Dermis blood vessel endothelial cell (primary cell): ENCODE measurements at places on chromosomes 11 and 22.

DNA sequence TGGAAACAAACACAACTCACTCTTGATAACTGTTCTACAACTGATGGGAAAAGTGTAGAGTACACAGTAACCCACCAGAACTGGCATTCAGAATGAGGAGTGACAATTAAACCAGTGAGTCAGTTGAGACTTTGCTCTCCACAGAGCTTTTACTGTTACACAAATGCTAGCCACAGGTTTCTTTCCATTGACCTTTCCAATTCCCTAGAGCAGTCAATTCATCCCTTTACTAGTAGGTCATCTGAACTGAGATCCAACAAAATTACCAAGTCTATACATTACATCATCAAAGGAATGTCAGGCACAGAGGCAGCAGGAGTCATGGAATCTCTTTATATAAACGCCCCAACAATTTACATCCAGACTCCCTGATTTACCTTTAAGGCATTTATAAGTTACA, 65.9 kb downstream of the PHF21A start:
- DNase-seq, result no peak

GRCh38 chr11:86442420-86442819, 67.7 kb downstream of the CCDC81 start:
- peak; percentile 30 for DNase-seq

DNA sequence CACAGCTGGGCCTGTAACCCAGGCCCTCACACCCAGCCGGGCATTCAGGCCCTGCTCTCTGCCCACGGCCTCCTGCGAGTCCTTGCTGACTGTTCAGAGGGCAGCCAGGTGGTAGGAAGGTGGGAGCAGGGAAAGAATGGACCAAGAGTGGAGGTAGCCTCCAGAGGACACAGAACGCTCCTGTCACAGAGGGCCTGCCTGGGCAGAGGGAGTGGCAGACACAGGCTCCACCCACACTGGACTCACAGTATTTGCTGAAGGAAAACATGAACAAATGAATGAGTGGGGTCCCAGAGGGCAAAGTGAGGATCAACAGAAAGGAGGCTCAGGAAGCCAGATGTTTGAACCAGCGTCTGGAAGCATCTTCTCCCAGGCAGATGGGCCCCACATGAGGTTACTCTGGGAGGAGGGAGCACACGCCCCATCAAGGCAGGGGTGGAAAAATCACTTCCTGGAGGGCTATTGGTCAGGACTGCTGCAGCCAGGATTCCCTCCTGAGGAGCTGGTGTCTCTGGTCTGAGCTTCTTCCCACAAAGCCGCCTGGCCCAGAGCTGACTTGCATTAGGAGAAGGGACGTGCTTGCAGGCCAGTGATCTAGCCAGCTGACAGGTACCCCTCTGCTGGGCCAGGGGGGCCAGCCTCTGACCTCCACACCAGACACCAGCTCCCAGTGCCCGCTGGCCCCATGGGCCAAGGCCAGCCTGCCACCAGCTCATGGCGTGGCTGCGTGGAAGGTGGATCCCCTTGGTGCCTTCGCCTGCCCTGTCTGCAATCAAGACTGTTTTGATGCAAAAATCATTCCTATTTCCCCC, 84.0 kb downstream of the THAP12 start:
- DNase-seq, result no peak

DNA sequence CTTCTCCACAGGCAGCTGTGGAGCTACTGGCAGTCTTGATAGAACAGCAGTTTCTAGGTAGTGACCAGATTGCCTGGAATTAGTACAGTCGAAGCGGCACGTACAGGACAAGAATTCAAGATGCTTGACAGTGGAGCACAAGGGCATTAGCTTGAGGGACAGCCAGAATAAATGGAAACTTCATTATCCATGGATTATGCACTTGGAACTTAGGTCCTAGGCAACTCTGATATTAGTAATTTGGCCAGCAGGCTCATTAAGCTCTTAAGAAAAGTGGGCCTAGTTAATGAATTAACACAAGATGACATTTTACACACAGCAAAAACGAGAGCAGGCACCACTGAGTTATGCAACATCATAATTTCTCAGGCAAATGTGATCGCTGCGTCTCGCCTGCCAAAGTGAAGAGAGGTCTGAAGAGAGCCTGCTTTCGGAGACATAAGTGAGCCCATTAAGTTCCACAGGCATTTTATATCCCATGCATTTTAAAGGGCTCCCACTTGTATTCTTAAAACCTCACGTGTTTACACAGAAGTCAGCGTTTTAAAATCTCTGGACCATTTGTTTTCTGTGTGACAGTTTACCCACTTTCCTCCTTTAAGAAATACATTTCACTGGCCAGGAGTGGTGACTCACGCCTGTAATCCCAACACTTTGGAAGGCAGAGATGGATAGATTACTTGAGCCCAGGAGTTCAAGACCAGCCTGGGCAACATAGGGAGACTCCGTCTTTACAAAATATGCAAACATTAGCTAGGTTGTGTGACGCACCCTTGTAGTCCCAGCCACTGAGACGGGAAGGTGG, 66.2 kb downstream of the COMMD9 start:
- DNase-seq, result no peak

GRCh38 chr11:2837096-2837601, 48.4 kb downstream of the CDKN1C start:
- DNase-seq, result no peak

- no peak for DNase-seq
These were observed 1191.9 kb downstream of the BRD1 start for GRCh38 chr22:48635816-48636215.

DNA sequence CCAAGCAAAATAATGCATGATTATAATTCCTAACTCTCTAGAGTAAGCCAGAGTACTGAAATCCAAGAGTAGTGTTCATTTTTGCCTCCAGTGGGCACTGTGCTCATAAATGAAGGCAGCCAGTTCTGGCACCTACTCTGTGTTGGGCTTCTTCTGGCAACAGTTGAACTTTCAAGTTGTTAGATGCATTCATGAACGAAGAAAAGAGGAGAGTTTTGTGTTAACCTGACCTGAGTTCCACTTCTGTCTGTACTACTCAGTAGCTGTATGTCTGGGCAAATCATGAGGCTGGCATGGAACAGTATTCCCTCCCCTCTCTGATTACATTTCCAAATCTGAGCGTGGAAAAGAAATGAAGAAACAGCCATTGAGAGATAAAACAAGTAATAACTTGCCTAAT, 20.3 kb upstream of the TENM4 start:
- DNase-seq, result no peak

DNA sequence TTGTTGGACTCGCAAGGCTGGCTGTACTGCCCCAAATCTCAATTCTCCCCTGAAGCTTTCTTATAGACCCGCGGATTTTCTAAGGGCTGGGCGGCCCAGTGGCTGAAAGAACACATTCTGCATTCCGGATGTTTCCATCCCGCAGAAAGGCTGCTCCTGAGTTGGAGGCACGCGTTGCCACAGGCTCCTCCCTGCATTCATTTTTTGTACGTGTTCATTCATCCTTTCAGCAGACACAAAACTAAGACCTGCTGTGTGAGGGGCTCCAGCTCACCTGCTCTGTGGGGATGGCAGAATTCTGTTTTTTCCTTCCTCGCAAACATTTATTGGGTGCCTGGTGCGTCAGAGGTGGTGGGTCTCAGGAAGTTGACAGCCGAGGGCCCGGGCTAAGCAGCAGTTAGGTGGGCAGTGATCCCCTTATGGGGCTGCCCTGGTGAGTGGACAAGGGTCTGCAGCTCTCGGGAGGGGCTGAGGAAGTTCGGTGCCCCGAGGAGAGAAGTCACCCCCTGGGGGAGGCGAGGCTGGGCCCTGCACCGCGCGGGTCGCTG, 23.7 kb downstream of the SHANK3 start:
- no peak for DNase-seq

- DNase-seq, result no peak
These were observed 57.6 kb upstream of the CRYBB3 start for GRCh38 chr22:25142102-25142501.

GRCh38 chr11:86805873-86806310, 5.5 kb downstream of the PRSS23 start:
- DNase-seq, result peak; percentile 35

DNA sequence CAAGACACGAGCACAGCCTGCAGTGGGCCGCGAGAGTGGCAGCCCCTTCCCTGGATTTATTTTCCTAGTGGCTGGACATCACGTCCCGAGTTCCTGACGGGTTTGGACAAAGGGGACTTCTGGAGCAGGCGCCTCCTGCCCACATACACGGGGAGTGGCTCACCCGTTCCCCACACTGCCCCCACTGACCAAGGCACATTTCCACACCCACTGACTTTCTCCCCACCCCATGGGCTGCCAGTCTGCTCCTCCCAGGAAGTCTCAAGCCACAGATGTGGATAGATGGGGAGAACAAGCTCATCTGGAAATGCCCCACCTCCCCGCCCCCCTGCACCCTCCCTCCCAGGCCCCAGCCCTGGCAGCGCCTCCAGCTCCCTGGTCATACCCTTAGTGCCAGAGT, 34.0 kb upstream of the FADD start:
- DNase-seq, result no peak

GRCh38 chr11:107785401-107785800, 73.2 kb downstream of the SLC35F2 start:
- DNase-seq, result no peak

- DNase-seq, result no peak
These were observed 58.5 kb downstream of the STIM1 start for GRCh38 chr11:3913921-3914320.

DNA sequence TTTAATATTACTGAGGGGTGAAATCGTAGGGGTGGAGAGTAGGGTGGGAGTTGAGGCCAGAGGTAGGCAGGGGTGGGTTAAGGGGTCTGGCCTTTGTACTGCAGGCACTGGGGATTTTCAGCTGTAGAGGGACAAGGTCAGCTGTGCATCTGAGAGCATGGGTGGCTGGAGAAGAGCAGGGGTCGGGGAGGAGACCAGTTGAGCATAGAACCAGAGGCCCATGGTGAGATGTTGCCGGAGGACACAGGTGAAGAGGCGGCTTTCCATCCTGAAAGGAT, 12.1 kb upstream of the CELSR1 start:
- no peak for DNase-seq

- DNase-seq, result no peak
These were observed 754.2 kb downstream of the FAM181B start for GRCh38 chr11:81979448-81979847.

DNA sequence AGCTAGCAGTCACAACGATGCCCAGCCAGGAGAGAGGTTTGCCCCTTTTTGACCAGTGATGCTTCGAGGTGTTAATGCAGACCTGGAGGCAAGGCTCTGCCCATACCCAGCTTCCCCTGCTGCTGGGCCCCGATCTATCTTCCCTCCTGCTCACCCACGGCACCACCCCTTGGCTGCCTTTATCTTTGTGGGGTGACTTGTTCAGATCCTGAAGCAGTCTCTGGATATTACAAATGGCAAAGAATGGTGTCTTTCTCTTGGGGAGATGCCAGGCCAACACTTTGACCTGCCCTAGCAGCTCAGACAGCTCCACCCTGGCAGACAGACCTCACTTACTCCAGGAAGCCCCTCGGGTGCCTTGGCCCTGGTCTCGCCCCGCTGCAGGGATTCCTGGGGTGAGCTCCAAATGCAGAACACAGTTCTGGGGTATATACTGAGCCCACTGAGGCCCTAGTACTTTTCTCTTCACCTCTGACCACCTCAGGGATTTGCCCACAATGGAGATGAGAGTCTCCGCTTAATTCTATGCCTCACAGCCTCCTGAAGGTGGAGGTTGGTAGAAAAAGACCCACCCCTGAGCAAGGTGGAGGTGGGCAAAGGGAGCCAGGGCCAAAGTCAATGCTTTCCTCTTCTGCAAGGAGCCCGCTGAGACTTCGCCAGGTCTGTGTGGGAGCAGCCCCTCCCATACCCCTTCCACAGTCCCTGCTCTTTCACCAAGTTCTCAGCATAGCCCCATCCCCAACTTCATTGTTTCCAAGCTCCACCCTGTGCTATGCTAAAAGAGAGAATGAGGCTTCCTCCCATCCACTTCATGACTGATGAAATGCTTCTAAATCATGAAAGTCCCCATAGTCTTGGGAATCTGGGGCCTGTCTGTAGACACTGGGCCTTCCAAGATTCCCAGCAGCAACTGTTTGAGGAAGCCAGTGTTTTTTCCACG, 11.1 kb upstream of the ST3GAL4 start:
- no peak for DNase-seq

DNA sequence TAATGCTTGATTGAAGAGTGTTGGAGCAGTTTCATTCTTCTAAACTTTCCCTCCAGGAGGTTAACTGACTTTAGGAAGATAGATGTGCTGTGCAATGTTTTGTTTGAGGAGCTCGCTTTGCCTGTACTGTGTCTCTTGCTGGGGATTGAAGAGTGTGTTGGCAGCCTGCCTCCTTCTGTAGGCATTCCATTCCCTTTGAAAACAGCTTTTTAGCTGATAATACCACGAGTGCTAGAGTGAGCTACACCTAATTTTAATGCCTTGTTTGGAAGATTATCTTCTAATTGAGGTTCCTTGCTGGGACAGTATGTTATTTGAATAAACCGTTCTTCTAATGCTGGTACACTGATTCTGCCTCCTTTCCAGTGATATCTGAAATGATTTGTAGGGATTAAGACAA, 7.2 kb downstream of the DDX10 start:
- DNase-seq, result peak; percentile 24

DNA sequence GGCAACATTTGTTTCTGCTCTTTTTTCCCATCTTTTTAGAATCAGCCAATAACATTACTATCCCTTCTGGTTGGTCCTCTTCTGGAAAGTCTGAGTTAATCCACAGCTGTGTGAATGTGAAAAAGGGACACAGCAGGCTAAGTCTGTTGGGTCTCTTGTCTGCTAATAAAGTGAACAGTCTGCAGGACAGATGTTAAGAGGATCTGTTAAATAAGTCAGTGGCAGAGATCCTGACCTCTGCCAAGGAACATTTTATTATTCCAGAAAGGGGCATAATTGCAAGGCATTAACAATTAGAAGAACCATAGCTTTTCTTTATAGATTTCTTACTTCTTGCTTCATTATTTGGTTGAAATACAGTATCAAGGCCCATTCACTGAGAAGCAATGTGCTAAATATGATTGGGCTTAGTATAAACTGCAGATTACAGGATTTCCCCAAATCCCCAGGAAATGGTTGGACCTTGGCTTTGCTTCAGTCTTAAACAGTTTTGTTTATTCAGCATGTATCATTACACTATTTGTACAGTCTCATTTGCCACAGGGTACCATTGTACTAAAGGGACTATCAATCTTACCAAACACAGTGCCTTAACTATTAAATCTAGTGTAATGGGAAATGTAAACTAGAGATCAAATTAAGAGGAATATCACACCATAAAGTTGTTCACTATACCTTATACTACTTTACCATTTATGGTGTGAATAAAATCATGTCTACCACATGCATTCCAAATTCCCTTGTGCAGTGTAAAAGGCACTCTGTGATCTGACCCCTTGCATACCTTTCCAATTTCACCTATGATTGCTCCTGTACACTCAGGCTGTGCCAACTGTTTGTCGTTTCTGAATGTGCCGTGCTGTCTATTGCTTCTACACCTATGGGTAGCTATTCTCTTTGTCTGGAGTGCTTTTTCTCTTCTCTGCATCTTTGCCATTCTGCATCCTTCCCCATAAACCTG, 274.0 kb downstream of the SOX6 start:
- no peak for DNase-seq
